D341Med (cell line): ENCODE measurements at places on chromosomes 2 and 18.

DNA sequence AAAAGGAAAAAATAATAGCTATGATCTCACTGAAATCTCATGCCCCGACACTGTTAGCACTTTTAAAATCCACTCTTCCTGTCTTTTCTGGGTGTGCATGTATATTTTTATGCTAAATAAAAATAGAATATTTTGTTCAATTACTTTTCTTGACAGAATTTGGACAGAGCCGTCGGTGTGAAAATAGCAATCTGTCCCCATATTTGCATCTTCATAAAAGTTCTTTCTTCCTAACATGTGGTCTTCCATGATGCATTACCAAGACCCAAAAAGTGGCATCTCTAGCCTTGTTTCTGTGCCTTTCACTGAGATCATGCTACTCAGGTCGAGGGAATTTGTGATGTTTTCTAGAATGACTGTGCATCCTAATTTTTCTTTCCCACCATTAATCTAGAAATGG, 298.8 kb upstream of the CCDC68 start:
- DNase-seq, result no peak

- no peak for DNase-seq
These were observed 220.5 kb upstream of the ATP5MC3 start for GRCh38 chr2:175401956-175402469.

DNA sequence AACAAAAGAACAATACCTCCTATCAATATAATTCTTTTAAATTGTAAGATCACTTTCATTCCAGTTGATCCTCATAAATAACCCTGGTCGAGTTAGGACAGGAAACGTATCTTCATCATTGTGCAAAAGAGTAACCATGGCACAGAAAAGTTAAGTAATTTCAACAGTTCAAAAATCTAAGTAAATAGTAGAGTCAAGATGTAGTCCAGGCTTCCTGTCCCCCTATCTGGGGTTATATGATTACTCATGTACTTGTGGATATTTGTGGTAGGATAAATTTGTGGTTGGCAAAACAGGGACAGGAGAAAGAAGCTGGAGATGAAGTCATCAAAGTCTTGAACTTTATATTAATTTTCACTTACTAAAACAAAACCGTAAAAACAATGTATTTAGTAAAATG, 772.6 kb downstream of the TSN start:
- DNase-seq, result no peak

- DNase-seq, result no peak
These were observed 27.6 kb upstream of the NEMP2 start for GRCh38 chr2:190562121-190562520.

DNA sequence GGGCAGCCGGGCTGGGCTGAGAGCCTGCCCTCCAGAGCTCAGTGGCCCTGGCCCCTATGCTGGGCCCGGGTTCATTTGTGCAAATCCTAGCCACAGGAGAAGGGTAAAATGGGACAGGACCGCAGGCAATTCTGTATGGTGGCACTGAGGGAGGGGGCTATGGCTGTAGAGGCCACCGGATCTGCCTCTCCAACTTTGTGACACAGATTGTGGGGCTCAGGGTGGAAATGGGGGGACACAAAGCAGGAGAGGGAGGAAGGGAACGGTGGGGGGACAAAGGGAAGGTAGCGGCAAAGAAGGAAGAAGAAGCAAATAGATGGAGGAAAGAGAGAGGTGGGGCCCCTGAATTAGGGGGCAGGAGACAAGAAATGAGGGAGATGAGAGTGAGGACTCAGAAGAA, 201.1 kb downstream of the SMAD2 start:
- DNase-seq, result no peak

DNA sequence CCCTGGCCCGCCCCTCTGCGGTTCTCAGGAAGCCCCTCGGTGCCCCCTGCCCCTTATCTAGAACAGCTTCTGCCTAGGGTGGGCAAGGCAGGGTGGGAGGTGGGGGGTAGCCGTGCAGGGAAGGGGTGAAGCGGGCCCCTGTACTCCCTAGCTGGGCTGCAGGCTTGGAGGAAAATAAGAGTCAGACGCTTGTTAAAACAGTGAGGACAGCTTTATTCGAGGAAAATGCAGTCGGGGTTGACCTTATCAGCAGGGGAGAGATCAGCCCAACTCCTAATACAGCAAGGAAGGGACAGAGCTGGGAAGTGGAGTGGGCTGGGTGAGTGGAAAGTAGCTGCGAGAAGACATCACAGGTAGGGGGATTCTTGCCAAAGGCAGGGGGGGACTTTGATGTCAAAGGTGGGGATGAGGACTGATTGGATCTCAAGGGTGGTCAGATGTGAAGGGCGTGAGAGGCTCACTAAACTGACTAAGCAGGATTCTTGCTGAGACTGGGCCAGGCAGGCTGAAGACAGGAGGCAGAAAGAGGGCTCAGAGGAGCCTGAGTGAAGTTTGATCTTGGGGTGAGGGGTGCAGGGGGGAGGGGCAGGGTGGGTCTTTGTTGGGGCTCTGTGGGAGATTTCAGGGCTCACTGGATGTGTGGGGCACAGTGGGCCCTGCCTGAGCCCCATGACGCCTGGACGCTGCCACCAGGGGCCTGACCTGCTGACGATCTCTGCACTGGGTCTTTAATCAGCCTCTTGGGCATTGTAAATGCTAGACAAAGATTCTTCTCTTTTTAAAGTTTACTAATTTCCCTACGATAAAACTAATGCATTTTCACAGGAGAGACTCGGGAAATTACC, 29.9 kb downstream of the HPCAL1 start:
- DNase-seq, result no peak
